ENCODE measurements at places on chromosomes 13 and 19.
A peak's percentile ranks its signal among the peaks of the same experiment; 100 is the strongest.

GRCh38 chr13:65057986-65058385 is 2172.2 kb downstream of the PCDH9 start:
- no peak for DNase-seq

- peak; percentile 42 for DNase-seq
These were observed 115.2 kb downstream of the STK24 start for GRCh38 chr13:98461486-98462240.

DNA sequence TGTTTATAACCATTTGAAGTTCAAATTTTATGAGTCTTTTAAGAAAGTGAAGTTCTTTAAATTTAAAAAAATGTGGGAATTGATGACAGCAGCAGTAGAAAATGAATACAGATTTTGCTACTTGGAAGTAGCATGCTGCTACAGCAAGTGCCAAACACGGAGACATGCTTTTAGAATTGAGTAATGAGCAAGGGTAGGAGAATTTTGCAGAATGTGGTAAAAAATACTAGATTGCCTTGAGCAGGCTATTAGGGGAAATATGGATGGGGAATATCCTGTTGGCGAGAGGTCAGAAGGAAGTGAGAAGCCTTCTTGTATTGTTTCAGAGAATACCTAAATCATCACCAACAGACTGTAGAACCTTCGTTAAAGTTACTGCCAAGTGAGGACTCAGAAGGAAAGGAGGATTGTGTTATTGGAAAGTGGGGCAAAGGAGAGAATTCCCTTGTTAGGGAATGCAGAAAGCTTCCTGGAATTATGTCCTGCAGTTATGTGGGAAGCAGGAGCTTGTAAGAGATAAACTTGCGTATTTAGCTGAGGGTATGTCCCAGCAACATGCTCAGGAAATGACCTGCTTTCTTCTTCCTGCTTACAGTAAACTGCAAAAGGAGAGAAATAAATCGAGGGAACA is 32.4 kb upstream of the OXGR1 start:
- no peak for DNase-seq

GRCh38 chr19:30780032-30780431 is 407.8 kb downstream of the ZNF536 start:
- no peak for DNase-seq

DNA sequence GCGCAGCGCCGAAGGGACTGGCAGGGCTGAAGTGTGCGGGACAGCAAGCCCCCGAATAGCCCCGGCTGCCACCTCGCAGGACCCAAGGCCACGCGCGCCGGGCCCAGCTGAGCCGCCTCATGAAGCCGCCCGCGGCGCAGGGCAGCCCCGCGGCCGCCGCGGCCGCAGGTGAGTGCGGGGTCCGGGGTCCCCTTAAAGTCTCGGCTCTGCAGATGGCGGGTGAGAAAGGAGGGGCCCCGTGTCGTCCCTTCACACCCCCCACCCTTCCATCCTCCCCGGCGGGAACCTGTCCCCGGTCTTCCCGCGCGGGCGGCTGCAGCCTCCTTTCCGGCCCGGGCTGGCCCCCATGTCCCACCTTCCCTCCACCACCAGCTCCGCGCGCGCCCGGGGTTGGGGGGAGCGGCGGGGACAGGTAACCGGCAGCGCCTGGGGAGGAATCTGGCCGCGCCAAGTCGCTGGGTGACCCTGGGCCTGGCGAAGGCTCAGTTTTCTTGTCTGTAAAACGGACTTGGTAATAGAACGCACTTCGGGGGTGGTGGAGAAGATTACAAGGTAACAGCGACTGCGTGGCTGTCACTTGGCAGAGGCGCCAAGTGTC is 338 bp downstream of the RGCC start:
- no peak for DNase-seq

- no peak for DNase-seq
These were observed 200.9 kb upstream of the RFC3 start for GRCh38 chr13:33617055-33617454.

GRCh38 chr13:40420160-40420740 is 246.2 kb downstream of the FOXO1 start:
- DNase-seq: peak; percentile 22

GRCh38 chr19:21698215-21698614 is 69.2 kb downstream of the ZNF100 start:
- DNase-seq: peak; percentile 48

DNA sequence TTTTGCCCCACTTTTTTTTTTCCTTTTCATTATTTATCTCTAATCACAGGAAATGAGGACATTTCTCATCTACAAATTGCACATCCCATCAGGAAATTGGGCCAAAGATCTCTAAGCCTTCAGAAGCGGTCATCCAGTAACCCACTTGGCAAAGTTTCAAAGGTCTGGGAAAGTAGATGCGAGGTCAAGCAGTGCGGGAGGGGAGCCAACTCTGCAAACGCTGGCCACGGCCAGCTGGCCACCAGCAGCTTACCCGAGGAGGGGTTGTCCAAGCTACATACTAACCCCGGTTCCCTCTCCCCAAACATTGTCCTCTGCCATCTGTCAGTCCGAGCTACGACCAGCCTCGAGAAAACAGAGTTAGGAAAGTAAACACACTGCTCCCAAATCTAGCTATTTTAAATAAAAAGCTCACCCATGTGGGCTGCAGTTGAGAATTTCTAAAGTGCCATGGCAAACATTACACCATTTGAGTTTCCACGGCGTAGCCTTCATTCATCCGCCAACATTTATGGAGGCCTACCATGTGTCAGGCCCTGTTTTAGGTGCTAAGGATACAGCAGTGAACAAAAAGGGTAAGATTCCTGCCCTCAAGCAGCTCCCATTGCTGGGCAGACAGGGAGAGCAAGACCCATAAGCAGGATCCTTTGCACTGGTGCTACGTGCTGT is 11.5 kb downstream of the FFAR2 start:
- DNase-seq: no peak

GRCh38 chr13:59603646-59604045 is 560.1 kb downstream of the DIAPH3 start:
- DNase-seq: no peak
